Fibroblast of skin of right quadriceps (primary cell): ENCODE measurements at places on chromosomes 5 and 9.
A peak's percentile ranks its signal among the peaks of the same experiment; 100 is the strongest.

DNA sequence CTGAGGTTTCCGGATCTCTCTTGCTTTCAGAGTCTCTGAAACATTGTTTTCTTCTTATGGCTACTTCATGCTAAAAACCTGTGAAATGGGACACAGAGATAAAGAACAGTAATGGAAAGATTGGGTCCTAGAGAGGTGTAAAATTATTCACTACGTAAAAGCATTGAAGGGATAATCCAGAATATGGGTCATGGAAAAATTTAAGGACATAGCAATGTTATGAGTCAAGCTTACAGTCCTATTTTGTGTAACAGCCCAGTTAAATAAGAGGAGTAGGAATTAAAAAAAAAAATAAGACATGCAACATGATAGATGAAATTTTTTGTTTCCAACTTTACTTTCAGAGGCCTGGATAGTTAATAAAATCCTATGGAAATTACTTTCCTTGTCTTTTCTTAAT is 61.9 kb upstream of the ELL2 start:
- DNase-seq: peak; percentile 82

GRCh38 chr9:115943431-115944165 is 210.0 kb upstream of the PAPPA start:
- DNase-seq: no peak

- peak; percentile 91 for DNase-seq
Measured at GRCh38 chr5:140725799-140726471, 25.7 kb downstream of the ZMAT2 start.

DNA sequence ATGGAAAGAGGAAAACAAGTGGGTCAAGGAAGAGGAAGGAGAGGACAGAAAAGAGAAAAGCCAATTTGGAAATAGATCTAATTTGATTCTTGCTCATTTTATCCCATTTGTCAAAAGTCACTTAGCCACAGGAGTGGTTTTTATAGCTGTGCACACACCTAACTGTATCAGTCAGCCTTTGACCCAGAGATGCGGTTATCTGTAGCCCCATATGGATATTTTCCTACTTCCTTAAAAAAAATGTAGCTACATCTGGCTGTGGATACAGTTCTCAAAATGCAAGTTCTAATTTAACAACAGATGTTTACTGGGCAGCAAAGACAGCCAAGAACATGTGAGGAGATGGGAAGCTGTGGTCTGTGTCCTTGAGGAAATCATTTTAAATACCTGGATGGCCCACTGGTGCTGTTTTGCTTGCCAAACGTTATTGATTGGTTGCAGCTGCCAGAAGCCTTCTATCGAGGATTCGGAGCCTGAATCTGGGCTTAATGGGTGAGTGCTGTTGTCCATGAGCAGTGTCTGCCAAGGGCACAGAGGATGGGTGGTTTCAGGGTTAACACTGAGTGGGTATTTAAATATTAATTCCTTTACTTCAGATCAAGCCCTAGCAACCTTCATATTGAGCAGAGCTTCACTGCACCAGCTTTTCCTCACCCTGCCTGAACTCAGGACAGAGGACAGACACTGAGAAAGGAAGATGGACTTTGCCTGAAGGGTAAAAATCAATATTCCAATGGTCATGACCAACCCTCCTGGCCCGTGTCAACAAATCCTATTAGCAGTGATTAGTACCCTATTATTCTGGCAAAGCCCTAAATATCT is 92.2 kb downstream of the APBA1 start:
- no peak for DNase-seq

DNA sequence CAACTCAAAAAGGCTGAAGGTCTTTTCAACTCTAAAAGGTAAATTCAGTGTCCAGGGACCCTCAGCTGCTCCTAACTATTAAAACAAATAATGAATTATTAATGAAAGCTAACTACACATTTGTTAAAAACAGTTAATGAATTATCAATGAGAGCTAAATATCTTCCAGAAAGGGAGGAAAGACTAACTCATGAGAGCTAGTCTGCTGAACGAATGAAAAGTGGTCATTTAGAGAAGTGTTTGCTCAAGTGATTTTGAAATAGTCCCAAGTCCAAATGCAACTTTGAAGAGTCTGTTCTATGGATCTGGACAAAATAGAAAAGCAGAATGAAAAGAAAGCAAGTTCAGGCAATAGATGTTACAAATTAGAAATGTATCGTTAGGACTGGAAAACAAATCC is 133.9 kb upstream of the SPEF2 start:
- DNase-seq: no peak

- peak; percentile 76 for DNase-seq
Measured at GRCh38 chr5:154850255-154851062, at the start of gene FAXDC2. TSS of gene FAXDC2 (minus strand) at chr5:154850603. CDS start at chr5:154838178, 12,425 bp downstream.

DNA sequence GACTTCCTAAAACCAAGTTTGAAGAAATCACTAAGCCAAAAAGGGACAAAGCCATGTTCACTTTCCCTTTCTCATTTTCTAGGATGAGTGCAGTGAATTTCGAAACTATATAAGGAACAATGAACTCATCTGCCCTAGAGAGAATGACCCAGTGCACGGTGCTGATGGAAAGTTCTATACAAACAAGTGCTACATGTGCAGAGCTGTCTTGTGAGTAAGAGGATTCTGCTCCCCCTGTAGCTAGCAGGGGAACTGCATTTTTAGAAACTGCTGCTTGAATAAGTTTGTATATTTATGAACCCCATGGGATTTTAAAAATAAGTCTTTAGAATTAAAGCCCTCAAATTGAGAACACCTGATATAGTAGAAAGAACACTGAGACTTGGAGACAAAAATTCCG is 42.7 kb upstream of the SPINK14 start:
- no peak for DNase-seq
